ENCODE measurements at places on chromosomes 2 and 18. TPM values are rescaled to one million over a fixed set of nuclear protein-coding genes. Genes with fewer than 3 reads are reported as not detected.

The DTNA gene
- total RNA-seq, result 6.6 TPM

The DSC2 gene
- 1.7 TPM for total RNA-seq

The ASPRV1 gene
- total RNA-seq, result 0.26 TPM

The GNAL gene
- 1.8 TPM for total RNA-seq

The FRZB gene
- total RNA-seq, result 0.52 TPM

The FOXI3 gene
- not detected for total RNA-seq

The HOXD4 gene
- not detected for total RNA-seq

The LIMS2 gene
- 1.3 TPM for total RNA-seq

The CYP27A1 gene
- total RNA-seq, result 30.4 TPM

The SNORC gene
- total RNA-seq, result 6.8 TPM

The ACADL gene
- total RNA-seq, result not detected

The METTL4 gene
- total RNA-seq, result 4.7 TPM

The MC5R gene
- not detected for total RNA-seq

The M1AP gene
- total RNA-seq, result not detected

The RAMP1 gene
- total RNA-seq, result 21.7 TPM

The CENPA gene
- total RNA-seq, result 7.7 TPM

The XRCC5 gene
- 228 TPM for total RNA-seq

The PAPOLG gene
- total RNA-seq, result 13.4 TPM

The TTC31 gene
- total RNA-seq, result 31.8 TPM

The GPAT2 gene
- 4.9 TPM for total RNA-seq

The POU3F3 gene
- 0.39 TPM for total RNA-seq

The DSG4 gene
- not detected for total RNA-seq

The AKAIN1 gene
- total RNA-seq, result not detected

The AMER3 gene
- total RNA-seq, result not detected

The GPBAR1 gene
- total RNA-seq, result 0.26 TPM

The CNTNAP5 gene
- total RNA-seq, result not detected

The CLASP1 gene
- 27.4 TPM for total RNA-seq

The CD8B gene
- not detected for total RNA-seq

The NXPH2 gene
- 0.13 TPM for total RNA-seq

The FSIP2 gene
- total RNA-seq, result 0.24 TPM

The DOK1 gene
- total RNA-seq, result 11.8 TPM

All from epithelial cell of alveolus of lung (primary cell).